ENCODE measurements at places on chromosomes 5 and 9. TPM values are rescaled to one million over a fixed set of nuclear protein-coding genes. Genes with fewer than 3 reads are reported as not detected.
A peak's percentile ranks its signal among the peaks of the same experiment; 100 is the strongest.

DNA sequence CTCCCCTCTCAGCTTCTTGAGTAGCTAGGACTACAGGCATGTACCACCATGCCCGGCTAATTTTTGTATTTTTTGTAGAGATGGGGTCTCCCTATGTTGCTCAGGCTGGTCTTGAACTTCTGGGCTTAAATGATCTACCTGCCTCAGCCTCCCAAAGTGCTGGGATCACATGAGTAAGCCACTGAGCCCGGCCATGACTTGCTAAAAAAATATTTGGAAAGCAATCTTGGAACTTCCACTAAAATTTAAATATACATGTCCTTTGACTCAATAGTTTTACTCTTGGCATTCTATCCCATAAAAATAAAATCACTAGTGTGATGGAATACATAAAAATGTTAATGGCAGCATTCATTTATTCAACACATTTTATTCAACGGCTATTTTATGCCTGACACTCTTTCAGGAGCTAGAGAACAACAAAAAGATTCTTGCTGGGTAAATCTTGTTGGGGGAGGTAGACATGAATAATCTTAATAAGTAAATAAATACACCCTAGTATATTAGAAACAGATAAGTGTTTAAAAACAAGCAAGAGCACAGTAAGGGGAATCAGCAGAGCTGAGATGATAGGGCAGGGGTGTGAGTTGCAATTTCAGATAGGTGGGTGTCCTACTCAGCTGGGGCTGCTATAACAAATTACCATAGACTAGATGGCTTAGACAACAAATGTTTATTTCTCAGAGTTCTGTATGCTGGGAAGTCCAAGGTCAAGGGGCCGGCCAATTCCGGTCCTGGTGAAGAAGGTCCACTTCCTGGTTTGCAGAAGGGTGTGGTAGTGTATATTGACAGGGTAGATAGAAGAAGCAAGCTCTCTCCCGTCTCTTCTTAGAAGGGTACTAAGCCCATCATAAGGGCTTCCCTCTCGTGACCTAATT lies 50.7 kb downstream of the KCNV2 start:
- peak; percentile 5 for DNase-seq

Gene OR13D1
- polyA plus RNA-seq = not detected

GRCh38 chr5:75167345-75167744 lies 69.3 kb downstream of the ANKRD31 start:
- DNase-seq = peak; percentile 36

GRCh38 chr5:138946831-138947560 lies 71.9 kb upstream of the LRRTM2 start:
- DNase-seq = no peak

DNA sequence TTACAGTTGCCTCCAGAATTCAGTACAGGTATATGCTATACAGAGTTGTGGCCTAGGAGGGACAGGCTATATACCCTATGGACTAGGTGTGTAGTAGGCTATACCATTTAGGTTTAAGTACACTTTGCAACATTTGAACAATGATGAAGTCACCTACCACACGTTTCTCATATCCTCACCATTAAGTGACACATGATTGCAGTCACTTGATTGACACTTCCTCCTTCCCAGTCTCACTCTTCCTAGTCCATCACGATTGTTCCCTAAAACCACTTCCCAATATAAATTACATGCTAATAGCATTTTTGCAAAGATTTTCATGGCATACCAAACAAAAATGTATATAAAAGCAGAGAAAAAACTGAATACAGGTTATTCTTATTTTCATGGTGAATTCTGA lies 312.2 kb downstream of the EPB41L4A start:
- DNase-seq = no peak

GRCh38 chr9:38689678-38690077 lies 30.3 kb downstream of the FAM240B start:
- no peak for DNase-seq

DNA sequence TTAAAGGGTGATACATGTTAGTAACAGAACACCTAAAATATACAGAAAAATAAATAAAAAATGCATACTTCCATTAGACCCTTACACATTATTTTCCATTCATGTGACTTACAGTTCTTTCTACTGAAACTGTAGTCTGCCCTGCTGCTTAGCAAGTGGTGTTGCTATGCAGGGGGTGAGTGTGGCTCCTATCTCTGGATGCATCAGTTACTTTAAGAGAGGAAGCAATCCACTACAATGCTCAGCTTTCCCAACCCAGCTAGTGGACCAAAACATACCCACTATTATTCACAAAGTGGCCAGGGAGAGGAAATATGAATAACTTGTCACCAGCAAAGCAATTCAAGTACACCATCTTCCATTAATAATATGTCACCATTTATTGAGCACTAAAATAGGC lies 121.8 kb downstream of the DOCK2 start:
- no peak for DNase-seq

- no peak for DNase-seq
These were observed 51.4 kb upstream of the GRHPR start for GRCh38 chr9:37370968-37371563.

DNA sequence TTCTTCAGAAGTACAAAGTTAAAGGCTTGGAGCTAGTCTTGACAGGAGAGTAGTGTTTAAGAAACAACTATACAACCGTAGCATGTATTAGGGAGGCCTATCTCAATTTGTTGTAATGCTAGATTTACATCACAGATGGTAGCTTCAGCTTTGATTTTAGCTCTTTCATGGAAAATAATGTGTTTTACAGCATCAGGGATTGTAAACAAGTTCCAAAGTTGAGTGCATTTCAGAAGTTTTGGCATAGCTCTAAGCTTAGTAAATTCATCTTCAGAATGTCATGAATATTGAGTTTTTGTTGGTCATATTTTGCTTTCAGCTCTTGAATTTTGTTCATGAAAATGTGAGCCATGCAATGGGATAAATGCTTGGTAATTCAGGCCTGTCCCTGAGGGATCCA lies 30.7 kb downstream of the SLC44A1 start:
- DNase-seq = no peak

- no peak for DNase-seq
These were observed 8.3 kb upstream of the RCL1 start for GRCh38 chr9:4784403-4784802.

DNA sequence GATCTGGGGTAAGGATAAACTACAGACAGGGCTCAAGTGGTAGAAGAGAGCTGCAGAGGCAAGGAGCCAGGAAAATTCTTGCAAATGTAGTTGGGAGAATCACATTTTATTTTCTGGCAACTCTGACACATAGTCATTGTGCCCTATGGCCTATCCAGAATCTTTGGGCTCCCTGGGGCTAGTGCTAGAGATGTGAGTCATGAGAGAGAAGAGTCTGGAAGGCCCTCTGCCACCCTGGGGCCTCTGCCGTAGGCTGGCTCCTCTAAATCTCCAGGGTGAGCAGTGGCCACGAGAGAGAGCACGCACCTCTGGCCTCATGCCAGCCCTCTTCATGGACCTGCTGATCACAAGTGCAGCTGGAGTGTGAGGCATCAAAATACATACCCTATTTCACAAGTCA lies 74.3 kb upstream of the SSBP2 start:
- DNase-seq = no peak

DNA sequence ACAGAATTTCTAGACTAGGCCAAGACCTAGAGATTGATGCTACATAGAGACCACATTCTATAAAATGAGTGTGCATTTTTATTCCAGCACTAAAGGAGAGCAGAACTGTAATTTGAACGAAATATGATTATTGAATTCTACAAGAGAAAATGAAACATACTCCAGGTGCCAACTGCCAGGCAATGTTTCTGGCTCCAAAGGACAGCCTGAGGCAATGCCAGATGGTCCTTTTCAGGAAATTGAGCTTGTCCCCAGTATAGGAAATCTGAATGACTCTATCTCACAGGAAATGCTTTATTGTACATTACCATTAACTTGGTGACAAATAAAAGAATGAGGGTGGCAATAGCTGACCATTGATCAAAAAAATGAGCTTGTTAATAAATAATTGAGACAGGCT lies 28.8 kb upstream of the RASGRF2 start:
- no peak for DNase-seq

GRCh38 chr5:41908374-41909079 lies 4.4 kb downstream of the RIMOC1 start:
- DNase-seq = no peak

Gene OTP
- not detected for polyA plus RNA-seq

DNA sequence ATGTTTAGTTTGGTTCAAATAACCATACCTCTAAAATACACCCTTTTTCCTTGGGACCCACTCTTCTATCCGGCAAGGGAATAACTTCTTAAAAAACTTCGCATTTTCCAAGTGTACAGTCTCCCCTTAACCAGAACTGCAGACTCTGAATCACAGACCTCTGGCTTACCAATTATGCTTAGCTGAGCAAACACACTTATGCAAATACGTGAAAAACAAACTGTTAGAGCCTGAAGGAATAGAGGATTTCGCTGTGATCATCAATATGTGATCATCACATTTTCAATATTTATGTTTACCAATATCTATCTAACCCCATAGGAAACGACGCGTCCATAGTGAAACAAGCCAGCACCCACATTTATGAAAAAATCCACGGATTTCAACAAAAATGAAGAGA lies 1.3 kb downstream of the LPAR1 start:
- peak; percentile 20 for DNase-seq

Gene GLIPR2
- polyA plus RNA-seq = 3.4 TPM

DNA sequence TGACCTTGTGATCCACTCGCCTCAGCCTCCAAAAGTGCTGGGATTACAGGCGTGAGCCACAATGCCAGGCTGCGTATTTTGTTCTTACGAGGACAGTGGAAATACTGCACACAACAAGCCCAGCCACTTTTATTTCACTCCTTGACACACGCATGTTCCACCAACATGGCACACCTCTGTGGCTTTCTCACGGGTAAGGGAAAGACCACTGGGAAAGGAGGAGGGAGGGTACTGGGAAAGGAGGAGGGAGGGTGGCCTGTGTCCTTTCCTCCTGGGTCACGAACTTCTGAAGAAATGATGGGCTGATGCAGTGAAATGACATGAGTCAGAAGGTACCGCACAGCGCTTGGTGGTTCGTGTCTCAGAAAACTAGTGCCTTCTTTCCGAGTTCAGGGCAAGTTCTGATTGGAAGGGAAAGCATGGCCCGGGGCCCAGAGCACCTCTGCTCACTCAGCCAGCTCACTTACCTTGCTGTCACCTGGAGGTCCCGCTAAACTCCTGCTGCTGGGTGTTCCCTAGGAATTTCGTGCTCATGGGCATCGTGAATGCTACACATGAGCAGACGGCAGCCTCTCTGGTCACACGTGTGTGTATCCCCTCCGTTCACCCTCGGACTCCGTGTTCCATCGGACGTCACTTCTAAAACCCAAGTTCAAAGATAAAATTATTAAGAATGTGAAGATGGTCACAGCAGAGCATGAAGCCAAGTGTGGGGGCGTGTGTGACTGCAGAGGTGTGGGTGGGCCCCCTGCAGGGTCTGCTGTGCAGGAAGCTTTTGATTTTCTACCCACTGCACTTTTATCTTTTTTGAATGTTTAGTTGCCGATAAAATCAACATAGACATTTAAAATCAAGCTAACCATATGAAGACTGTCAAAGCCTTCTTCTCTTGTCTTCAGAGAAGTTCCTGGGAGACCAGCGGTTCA lies 42.9 kb downstream of the LAMC3 start:
- DNase-seq = no peak

Gene LYRM7
- polyA plus RNA-seq = 7.4 TPM

DNA sequence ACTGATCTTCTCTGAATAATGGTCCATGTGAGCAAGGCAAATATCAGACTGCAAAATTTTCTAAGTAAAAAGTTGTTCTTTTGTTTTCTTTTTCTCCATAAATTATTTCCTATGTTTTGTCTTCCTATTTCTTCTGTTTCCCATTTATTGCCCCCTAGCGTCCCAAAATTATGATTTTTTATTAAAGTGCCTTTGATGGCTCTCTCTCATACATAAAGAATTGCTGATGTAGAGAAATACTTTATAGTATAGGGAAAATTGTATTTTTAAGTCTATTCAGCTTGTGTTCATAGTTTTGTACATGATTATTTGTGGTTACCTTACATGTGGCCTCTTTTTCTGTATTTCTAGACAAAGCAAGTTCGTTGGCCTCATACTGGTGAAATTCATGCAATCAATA lies 1031.2 kb downstream of the EFNA5 start:
- DNase-seq = no peak

Gene MCC
- 3.5 TPM for polyA plus RNA-seq

- no peak for DNase-seq
These were observed 303.8 kb upstream of the WWC1 start for GRCh38 chr5:167987490-167988280.

Gene DPH7
- 30.9 TPM for polyA plus RNA-seq

Gene RHOBTB3
- polyA plus RNA-seq = 5.8 TPM

Gene TSSK1B
- polyA plus RNA-seq = not detected

GRCh38 chr9:14608540-14608939 lies 84.7 kb downstream of the ZDHHC21 start:
- DNase-seq = no peak

Gene MYOT
- polyA plus RNA-seq = 2.8 TPM

DNA sequence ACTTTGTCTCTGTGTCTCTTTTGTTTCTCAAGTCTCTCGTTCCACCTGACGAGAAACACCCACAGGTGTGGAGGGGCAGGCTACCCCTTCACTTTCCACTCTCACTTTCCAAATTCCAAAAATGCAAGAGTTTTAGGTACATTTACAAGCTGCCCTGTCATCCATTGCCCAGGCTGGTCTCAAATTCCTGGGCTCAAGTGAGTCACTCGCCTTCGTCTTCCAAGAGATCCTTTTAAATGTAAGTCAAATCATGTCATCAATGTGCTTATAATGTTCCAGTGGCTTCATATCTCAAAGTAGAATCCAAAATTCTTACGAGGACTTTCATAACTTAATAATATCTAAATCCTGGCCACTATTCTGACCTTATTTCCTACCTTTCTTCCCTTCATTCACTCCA lies 20.4 kb upstream of the UGCG start:
- no peak for DNase-seq

Gene PIP5KL1
- 0.81 TPM for polyA plus RNA-seq

GRCh38 chr9:1267581-1267980 lies 217.4 kb downstream of the DMRT2 start:
- no peak for DNase-seq

- DNase-seq = peak; percentile 72
These were observed 2.8 kb downstream of the RXRA start for GRCh38 chr9:134328841-134329575.

- no peak for DNase-seq
These were observed 111.1 kb upstream of the S1PR3 start for GRCh38 chr9:88880199-88880598.

- DNase-seq = no peak
These were observed 109.7 kb upstream of the LHFPL2 start for GRCh38 chr5:78758169-78758839.

DNA sequence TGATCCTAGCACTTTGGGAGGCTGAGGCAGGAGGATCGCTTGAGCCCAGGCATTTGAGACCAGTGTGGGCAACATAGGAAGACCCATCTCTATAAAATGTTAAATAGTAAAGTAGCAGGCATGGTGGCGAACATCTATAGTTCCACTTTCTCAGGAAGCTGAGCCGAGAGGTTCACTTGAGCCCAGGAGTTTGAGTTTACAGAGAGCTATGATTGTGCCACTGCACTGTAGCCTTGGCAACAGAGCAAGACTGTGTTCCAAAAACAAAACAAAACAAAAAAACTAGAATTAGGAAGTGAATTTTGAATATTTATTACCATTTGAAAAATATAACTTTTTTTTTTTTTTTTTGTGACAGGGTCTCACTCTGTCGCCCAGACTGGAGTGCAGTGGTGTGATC lies 26.8 kb upstream of the PAX5 start:
- DNase-seq = no peak

GRCh38 chr5:76144513-76145274 lies 61.5 kb downstream of the SV2C start:
- DNase-seq = no peak

Gene CBY3
- polyA plus RNA-seq = not detected

Gene ZNF474
- polyA plus RNA-seq = 0.07 TPM

Gene IL17B
- polyA plus RNA-seq = 0.98 TPM

- DNase-seq = no peak
These were observed 1.8 kb upstream of the TRIM41 start for GRCh38 chr5:181221105-181221791.
